ENCODE measurements at places on chromosomes 1 and 21.

DNA sequence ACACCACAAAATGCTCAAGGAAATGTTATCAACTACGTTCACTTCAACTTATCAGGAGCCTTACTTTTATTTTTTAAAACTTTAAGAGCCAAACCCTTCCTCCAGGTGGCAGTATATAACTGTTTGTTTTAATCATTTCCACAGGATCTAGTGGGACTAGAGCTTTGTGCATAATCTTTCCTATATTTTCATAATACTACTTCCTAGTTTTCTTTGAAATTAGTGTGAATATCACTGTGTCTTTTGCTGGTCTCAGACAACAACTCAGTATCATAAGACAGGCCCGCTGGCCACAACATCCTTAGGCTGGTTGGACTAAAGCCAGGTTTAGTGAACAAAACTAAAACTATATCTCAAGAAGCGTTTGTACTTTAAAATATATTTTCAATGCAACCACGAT is 145.5 kb downstream of the TIAM1 start:
- no peak for DNase-seq

GRCh38 chr1:154726896-154727753 is 119.1 kb upstream of the ADAR start:
- no peak for DNase-seq

GRCh38 chr1:230781594-230781993 is 34.4 kb downstream of the CAPN9 start:
- no peak for DNase-seq

DNA sequence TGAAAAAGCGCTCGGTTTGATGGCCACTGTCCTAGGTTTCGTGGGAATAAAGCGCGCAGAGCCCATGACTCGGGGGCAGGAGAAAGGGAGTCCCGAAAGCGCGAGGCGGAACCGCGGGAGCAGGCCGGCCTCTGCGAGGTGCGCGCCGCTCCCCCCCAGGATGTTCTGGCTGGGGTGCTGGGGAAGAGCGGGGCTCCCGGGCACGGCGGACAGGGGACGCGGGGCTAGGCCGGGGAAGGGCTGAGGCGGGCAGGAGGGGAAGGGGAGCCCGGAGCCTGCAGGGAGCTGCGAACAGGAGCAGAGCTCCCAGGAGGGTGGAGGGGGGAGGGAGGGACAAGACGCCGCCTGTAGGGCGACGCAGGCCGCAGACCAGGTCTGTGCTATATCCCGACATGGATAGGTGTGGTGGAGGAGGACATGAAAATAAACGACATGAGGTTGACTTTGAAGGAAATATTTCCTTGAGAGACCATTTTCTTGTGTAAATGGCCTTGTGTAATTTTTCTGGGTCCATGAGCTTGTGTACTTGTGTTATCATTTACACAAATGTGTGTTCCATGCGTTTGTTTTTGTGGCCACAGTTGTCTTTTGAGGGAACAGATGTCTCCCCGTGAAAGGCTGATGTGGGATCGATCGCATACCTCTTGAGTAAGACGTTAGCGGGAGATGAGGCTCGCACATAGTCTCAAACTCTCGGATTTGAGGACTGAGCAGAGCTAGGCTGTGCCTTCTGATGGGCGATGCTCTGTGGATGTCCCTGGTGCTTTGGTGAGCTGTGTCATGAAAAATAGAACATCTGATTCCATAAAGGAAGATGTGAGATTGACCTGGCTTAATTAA is 1.3 kb downstream of the PCNT start:
- DNase-seq = peak; percentile 43

DNA sequence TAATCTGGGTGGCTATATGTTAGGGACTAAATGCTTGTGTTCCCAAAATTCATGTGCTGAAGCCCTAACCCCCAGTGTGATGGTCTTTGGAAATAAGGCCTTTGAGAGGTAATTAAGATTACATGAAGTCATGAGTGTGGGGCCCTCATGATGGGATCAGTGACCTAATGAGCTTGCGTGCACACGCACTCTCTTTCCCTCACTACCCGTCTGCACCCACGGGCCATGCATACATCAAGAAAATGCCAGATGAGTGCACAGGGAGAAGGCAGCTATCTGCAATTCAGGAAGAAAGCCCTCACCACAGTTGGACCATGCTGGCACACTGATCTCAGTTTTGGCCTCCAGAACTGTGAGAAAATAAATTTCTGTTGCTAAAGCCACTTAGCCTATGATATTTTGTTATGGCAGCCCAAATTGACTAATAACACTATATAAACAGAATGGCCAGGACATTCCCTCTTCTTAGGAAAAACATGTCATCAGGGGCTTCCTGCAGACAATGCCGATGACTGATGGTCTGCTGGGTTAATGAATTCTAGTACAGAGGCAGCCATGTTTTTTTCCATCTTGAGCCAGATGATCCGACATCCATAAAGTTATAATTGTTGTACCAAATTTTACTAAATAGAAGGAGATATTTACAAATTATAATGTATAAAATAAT is 18.1 kb upstream of the MYOG start:
- no peak for DNase-seq

Data from NCI-H226 (cell line).